ENCODE measurements at places on chromosomes 2 and 18.

- no peak for DNase-seq
These were observed 122.4 kb downstream of the TNS1 start for GRCh38 chr2:217880287-217880889.

DNA sequence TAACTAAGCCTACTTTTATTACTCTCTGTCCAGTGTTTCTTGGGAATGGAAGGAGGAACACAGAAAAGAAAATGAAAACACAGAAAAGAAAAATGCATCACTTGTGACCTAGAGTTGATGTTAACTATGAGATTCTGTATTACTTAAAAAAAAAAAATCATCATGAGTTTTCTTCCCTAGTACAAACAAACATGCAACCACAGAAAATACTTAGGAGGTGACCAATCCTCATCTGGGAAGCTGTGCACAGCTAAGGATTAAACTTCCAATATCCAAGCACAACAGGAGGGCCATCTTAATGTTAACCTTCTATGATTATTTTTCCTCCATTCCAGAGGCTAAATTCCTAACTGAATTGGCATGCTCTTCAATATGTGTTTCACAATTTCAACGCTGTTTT, 1140.4 kb downstream of the LRP1B start:
- peak; percentile 82 for DNase-seq

DNA sequence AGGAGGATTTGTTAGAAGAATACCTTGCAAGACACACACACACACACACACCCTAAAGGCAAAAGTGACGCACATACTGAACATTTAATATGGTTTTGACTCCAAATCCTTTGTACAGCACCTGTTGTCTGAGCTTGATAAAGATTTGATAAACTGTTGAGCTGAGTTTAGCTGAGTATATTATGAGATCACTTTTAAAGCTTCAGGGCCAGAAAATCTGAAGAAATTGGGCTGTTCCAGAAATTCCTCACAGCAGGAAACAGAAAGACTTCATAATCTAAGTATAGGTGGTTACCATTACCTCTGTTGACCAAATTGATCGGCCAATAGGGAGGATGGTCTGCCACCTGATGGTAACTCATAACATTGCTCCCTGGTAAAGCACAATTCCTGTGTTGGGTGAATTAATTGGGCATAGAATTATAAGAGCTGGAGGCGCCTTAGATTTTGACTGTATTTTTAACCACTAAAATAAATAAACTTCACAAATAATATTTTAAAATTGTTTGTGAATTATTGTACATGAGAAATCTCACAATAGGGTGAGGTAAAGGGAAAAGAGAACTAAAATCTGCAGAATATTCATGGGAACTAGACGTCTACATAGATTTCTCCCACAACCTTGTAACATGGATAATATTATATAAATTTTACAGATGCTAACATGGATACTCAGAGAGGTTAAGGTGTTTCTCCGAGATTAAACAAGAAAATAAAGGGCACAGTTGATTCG, 21.8 kb upstream of the RPIA start:
- no peak for DNase-seq

DNA sequence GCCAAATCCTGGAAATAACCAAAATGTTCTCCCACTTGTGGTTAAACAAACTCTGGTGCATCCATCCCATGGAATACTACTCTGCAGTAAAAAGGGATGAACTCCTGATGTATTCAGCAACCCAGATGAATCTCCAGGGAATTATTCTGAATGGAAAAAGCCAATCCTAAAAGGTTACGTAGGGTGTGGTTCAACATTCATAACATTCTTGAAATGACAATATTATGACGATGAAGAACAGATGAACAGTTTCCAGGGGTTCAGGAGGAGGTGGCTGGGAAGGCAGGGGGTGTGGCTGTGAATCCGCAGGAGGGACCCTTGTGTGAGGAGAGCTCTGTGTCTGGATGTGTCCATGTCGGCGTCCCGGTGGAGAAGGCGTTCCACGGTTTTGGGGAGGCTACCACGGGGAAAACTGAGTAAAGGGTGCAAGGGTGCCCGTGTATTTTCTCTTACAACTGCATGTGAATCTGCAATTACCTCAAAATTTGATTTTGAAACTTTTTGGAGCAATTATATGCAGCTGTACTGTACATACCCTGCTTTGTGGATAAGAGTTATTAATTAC, 47.3 kb downstream of the KCNG2 start:
- DNase-seq = no peak

DNA sequence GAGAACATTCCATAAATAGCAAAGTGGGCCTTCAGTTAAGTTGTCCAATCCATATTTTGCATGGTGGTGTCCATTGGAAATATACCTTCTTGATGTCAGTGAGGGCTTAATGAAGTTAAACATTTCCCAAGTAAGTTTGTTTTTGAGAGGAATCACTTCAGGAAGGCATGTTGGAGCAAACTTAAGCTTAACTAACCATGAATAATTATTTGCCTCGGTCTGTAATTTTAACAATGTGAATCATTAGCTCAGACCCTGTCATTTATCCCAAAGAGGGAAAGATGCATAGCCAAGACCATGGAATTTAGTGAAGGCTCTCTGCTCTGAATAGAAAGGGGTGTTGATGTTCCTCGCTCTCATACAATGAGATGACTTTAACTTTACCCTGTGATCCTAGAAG, 47.4 kb downstream of the SPATS2L start:
- DNase-seq = no peak

GRCh38 chr2:106701203-106702022, 184.6 kb downstream of the ST6GAL2 start:
- no peak for DNase-seq

- no peak for DNase-seq
These were observed 215.3 kb downstream of the RNF152 start for GRCh38 chr18:61677435-61677970.

- DNase-seq = no peak
These were observed 49.3 kb downstream of the CIB4 start for GRCh38 chr2:26591619-26592505.

- DNase-seq = no peak
These were observed 167.4 kb downstream of the GULP1 start for GRCh38 chr2:188459061-188459460.

Data from AG04449 (cell line).